ENCODE measurements at places on chromosomes 16 and 17.

DNA sequence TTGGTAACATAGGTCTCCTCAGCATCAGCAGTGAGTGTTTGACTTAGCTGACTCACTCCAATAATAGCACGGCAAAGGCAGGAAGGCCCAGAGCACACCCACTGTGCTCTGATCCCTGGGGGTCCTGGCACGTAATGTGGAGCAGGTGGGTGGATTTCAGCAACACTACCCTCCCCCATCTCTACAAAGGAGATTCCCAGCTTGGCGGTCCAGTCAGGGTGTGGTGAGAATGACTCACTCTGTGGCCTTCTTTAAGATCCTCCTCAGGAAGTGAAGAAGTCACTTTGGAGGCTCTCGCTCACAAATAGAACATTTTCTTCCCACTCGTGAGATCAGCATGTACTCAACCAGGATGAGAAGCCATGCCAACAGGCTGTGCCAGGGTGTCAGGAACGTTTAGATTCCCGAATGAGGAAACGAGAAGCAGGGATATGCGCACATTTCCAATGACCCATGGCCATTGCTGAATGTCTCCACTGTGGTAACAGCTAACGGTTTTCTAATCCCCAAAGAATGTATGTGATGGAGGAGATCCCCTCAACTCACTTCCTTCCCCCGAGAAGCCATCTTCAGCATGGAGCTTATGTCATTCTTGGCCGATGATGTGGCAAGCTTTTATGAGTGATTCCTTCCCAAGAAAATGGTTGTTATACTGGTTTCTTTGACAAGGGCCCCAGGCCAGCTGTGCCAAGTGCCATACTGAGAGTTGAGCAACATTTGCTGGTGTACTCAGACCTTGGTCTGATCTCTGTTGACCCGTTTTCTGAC is 365.2 kb downstream of the C16orf95 start:
- no peak for DNase-seq

GRCh38 chr17:58032691-58033415 is 25.8 kb upstream of the SRSF1 start:
- DNase-seq, result no peak

DNA sequence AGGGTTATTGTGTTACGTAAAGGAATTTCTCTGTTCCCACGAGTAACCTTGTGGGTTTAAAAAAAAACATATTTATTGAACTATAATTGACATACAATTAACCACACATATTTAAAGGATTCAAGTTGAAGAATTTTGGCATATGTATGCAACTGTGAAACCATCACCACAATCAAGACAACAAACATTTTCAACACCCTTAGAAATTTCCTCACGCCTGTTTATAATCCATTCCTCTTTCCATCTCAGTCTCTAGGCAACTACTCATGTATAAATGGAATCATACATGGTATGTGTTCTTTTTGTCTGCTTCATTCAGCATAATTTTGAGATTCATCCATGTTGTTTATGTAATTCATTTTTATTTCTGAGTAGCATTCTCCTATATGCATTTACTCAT is 104.0 kb downstream of the MRTFB start:
- no peak for DNase-seq

DNA sequence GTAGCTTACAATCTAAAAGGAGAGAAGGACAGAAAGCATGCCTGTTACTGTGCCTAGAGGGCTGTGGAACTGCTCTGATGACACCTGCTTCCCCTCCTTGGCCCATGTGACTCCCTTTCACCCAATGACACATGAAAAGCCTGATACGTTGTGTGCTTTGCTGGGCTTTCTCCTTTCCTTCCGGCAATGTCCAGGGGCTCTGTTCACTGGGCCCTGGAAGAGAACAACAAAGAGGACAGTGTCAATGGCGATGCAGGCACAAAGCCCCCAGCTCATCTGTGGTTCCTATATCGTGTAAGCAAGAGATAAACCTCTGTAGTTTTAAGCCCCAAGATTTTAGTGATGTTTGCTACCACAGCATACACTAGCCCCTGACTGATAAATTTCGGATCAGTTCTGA is 306.1 kb downstream of the ABCC12 start:
- no peak for DNase-seq

DNA sequence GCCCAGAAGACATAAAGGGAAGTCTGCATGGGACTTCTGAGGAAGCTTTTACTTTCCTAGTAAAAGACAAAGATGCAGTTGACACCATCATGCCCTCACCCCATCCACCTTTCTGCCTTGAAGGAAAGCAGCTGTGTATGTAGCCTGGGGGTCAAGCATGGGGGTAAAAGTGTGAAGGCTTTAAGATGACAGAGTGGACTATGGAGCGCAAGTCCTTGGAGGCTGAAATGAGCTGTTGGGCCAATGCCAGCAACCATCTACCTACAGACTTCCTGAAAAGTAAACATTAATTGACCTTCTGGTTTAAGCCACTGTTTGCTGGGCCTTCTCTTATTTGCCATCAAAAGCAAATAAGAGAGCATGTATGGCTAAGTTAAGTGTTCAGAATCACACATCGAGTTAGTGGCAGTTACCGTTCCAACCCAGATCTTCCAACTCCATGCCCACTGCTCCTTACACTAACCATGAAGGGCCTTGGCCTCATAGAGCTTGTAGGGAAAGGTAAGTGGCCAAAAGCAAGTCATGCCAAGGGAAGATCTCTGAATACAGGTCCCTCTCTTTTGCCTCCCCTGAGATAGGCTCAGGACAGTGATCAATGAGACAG is 30.0 kb downstream of the SLC13A5 start:
- no peak for DNase-seq

- DNase-seq, result no peak
These were observed 79.5 kb upstream of the CCL1 start for GRCh38 chr17:34442387-34443111.

- no peak for DNase-seq
These were observed 51.0 kb upstream of the TOX3 start for GRCh38 chr16:52597772-52598483.

DNA sequence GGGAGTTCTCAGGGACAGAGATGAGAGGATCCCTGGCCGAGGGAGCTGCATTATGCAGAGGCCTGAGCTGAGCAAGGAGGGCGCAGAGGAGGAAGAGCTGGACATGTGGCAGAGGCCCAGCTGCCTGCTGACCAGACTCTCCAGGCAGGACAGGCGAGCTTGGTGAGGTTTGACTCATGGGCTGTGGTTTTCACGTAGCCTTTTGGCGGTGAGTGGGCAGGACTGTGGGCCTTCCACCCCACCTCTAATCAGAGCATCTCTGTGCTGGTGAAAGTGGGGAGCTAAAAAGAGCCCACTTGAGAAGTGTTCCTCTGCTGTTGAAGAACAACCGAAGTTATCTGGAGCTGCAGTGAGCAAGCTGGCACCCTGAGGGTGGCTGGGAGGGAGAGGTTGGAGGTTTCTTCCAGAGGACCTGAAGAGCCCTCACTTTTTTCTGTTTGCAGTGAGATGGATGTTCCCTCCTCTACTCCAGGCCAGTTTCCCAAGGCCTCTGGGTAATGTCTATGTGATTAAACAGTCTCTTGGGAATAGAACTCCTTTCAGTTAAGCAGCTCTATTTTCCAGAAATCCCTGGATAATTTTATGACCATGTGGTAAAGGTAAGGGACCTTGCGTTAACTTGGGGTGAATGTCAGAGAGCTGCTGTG is 11.9 kb downstream of the EPN2 start:
- DNase-seq, result no peak

DNA sequence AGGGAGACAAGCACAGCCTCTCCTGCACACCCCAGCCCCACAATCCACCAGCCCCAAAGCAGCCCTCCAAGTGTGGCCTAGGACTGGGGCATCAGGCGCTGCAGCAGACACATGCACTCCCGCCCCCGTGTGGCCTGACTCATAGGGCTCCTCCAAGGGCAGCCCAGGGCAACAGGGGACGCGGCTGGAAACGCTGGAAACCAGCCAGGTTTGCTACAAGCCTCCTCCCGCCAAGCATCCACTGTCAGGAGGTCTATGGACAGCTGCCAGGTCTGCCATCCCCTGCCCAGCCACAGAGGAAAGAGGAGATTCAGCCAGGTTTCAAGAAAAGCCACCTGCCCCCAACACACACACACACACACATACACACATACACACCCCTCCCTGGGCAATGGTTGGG is 25.8 kb downstream of the SRCIN1 start:
- DNase-seq, result no peak

DNA sequence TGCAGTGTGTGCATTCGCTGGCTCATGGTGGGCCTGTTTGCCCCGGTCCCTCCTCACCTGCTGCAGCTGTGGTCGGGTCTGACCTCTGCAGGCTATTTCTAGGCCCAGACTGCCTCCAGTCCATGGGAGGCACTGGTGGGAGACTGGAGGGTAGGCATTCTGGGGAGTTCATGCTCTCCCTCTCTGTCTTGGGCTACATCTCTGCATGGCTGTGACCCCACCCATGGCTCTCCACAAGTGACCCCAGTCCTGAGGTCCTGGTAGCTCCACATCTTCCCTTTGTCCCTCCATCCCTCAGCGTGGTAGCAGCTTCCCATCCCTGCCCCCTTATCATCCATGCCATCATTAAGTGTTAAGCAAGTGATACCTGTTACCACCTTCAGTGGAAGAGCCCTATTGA is 107.8 kb upstream of the SEC14L1 start:
- DNase-seq, result no peak

DNA sequence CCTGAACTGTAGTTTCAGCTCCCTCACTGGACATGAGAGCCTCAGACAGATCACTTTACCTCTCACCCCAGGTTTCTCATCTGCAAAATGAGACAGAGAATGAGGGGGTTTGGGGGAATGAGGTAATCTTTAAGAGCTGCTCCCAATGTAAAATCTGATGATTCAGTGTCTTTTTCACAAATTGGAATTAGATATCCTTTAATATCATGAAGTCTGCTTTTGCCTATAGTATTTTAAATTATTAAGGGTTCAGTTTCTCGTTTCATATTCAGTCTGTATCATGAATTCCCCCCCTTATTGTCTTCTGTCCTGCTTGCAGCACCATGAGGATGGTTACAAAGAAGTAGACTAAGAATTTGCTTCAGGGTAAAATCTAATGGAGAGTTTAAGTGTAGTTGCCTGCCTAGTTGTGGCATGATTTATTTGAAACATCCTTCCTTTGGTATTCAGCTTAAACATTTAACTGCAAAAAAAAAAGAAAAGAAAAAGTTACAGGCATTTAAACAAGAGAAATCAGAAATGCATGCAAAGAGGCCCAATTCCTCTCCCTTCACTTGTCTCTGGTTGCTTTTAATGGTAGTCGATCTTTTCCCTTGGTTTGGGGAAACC is 77.3 kb downstream of the WNT3 start:
- no peak for DNase-seq

DNA sequence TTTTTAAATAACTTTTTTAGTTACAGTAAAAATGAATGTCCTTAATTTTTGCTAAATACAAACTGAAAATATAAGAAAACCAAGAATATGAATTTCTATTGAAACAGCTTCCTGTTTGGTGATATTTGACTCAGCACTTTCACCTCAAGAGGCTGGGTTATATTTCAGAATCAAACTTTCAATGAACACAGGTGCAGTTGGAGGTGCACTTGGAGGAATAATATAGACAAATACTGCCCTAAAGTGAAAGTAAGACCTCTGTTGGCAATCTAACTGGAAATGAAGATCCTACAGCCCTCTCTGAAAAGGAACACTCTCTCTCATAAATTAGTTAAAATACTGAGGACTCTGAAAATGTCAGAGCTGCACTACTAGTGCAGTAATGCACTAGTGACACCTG is 106.2 kb downstream of the BRIP1 start:
- no peak for DNase-seq

DNA sequence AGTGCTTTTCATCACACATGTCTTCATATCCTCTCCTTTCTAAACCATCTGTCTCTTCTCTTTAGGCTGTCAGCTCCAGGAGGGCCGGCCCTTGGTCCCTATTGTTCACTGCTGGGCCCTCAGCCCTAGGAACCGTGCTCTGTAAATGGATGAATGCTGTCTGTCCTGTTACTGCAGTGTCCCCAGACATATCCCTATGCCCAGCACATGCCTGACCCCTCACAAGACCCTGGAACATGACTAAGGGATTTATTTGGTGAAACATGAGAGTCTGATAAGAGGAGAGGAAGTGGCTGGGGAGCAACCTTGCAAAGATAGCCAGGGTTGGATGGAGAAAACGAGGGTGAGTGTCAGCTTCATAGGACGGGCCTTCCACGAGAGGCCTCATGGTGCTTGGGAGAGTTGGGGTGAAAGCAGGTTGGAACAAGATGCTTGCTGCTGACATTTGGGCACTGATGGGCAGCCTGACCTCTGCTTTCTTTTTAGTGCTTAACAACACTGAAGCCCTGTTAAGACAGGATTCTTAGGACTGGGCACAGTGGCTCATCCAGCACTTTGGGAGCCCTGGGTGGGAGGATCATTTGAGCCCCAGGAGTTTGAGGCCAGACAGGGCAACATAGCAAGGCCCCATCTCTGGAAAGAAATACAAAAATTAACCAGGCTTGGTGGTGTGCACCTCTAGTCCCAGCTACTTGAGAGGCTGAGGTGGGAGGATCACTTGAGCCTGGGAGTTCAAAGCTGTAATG is 39.0 kb downstream of the ABCC1 start:
- DNase-seq, result no peak

DNA sequence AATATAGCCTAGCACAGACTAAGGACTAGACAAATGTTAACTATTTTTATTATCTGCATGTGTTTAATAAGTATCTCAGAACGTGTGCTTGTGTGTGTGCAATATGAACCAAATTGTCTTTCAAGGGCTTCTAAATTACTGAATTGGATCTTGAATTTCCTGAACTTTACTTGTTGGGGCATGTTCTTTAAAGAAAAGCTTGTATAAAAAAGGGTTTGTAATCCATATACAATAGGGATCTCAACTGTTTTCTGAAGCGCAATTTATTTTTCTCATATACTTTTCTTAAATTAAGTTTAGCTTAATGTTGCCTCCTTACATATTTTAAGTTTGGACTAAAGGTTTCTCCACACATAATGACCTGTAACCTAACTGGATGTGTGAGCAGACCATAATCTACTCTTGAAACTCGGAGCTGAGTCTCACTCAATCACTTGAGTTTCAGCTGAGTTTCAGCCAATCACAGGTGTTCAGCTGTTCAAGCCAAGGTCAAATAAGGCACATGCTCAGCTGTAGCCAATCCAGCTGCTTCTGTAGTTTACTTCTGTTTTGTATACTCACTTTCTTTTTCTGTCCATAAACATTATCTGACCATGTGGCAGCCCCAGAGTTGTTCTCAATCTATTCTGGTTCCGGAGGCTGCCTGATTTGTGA is 72.3 kb downstream of the CDK5R1 start:
- DNase-seq, result no peak

GRCh38 chr16:86970279-86970678 is 346.9 kb downstream of the C16orf95 start:
- no peak for DNase-seq

DNA sequence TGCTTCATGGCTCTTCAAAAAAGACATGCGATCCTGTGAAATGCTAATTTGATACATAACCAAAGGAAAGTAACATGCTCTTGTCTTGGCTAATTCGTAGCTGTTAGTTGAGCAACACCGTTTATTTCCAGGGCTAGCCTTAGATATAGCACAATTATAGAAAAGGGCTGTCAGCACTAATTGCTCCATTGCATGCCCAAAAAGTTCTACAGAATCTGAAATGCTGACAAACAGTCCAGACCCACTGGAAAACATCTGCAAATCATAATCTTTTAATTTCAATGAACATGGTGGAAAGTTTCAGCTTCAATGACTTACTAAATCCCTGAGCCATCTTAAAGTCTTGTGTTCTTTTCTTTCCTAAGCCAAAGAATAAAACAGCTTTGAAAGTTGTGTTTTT is 42.9 kb upstream of the NUDT7 start:
- no peak for DNase-seq
